Kidney (tissue), 22 donors: ENCODE measurements at places on chromosomes 2 and 18.
A peak's percentile ranks its signal among the peaks of the same experiment; 100 is the strongest.

DNA sequence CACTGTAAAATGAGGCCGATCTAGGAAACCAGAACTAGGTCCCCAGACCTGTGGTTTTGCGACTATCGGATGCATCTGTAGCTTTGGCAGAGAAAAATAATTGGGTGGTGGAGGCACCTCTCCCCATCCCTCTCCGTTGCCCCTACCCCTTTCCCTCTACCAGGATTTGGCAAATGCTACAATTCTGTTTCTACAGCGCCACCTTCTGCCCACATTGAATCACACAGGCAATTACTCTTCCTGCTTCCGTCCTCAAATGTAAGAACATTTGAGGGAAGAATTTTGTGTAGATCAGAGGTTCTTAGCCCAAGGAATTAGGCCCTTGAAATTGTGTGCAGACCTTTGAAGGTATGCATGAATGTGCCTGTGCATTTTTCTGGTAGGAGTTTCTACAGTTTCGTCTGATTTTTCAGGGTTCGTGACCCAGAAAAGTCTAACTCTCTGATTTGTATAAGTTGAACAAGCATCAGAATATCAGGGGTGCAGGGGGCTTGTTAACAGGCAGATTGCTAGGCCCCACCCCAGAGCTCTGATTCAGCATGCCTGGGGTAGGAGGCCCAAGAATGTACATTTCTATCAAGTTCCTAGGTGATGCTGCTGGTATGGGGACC is 11.2 kb downstream of the ATP6V1B1 start:
- DNase-seq: peak; percentile 78

DNA sequence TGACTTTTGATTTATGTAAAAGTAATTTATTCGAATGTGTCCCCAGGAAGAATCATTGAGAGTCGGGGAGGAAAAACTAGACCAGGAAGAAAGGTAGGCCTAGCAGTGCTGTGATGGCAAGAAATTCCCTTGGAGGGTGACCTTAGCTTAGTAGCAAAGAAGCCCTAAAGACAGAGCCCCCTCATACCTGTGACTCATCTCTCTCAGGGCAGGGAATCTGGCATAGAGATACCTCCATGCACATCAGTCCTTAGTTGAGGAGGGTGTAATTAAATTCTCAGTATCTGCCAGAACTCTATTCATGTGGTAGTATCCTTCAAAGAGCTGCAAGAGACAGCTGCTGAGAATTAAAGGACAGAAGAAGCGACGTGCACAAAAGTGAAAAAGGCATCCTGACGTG is 360.3 kb downstream of the FBXO15 start:
- DNase-seq: no peak

GRCh38 chr2:46200100-46200690 is 97.0 kb upstream of the EPAS1 start:
- no peak for DNase-seq

DNA sequence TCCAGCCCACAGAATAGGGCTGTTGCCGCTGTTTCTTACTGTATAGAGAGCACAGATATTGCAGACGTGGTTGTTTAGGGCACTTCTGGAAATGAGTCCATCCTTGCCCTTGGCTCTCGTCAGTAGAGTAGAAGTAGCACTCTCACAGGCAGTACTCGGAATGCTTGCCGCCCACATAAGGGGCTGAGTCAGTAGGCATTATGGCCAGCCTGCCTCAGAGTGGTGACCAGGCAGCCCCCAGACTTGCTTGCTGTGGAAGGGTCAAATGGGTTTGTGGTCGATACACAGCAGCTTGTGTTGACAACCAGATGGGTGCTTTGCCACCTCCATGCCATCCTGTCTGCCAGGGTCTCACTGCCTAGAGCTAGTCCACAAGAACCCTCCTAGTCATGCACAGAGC is 38.7 kb downstream of the PLEKHB2 start:
- no peak for DNase-seq

DNA sequence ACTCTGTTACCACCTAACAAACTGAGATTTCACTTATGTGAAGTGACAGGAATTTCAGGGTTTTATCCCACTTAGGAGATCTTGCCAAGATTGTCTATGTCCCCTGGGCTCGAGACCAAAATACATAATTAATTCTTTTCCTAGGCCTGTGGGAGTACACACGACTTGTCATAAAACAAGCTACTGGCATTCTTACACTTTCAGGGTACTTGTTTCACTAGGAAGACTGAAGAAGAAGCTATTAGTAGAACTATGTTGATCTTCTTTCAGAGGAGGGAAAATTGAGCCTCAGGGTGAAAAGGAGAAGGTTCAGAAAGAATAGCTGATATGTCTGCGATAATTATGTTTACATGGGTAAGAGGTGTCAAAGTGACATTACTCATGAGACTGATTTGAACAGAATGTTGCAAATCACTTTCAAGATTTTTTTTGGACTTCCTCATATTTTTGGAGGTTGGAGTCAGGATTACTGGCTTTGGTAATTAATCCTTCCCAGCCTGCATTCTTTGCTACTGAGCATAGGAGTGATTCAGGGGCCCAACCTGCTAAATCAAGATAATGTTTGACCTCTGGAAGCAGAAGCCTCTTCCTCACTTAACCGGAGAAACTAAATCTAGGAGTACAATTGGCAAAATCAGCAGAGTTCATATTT is 240.0 kb upstream of the NT5C1B start:
- DNase-seq: no peak

GRCh38 chr2:74212702-74213410 is 14.4 kb downstream of the MTHFD2 start:
- DNase-seq: no peak

GRCh38 chr2:54613794-54614257 is 109.6 kb upstream of the EML6 start:
- DNase-seq: no peak

- DNase-seq: peak; percentile 61
Observed at GRCh38 chr2:23423873-23424680, 39.1 kb downstream of the KLHL29 start.

GRCh38 chr2:105498281-105498846 is 99.5 kb upstream of the FHL2 start:
- no peak for DNase-seq

GRCh38 chr2:39865751-39866150 is 86.7 kb upstream of the THUMPD2 start:
- DNase-seq: no peak

- peak; percentile 77 for DNase-seq
Observed at GRCh38 chr2:26346454-26347053, at the start of gene ADGRF3. ADGRF3 (minus strand) TSS chr2:26346789; CDS start chr2:26346234, 555 bp downstream.

DNA sequence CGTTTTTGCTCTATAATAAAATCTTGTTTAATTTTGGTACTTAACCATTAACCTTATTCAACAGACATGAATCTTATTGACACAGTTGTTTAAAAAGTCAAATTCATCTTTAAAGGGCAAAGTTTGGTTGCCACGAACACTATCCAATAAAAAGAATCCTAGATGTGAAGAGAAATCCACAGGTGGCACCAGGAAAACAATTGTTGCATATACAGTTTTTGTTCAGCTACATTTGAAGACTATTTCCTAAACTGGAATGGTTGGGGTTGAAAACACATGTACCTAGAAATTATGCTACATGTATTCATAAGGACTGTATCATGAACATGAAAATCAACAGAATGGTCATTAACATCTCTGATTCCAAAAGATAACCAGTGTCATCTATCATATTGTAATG is 71.1 kb upstream of the GULP1 start:
- no peak for DNase-seq

DNA sequence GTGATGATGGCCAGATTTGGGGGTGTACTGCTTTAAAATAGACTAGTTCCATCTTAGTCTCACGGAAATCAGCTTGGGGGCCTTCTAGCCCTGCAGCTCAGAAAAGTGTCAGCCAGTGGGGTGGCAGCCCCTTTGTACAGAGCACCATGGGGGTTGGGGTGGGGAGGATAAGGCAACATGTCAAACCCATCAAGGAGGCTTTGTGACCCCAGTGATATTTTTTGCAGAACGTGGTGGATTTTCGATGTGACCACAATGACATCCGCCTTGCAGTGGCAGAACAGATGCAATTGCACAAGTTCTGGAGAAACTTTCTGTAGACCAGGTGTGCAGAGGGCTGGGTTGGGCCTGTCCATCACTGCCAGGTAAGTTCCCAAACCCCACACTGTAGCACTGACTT is 3.0 kb upstream of the CD8A start:
- DNase-seq: no peak

GRCh38 chr2:104873689-104874054 is 19.8 kb downstream of the POU3F3 start:
- no peak for DNase-seq

DNA sequence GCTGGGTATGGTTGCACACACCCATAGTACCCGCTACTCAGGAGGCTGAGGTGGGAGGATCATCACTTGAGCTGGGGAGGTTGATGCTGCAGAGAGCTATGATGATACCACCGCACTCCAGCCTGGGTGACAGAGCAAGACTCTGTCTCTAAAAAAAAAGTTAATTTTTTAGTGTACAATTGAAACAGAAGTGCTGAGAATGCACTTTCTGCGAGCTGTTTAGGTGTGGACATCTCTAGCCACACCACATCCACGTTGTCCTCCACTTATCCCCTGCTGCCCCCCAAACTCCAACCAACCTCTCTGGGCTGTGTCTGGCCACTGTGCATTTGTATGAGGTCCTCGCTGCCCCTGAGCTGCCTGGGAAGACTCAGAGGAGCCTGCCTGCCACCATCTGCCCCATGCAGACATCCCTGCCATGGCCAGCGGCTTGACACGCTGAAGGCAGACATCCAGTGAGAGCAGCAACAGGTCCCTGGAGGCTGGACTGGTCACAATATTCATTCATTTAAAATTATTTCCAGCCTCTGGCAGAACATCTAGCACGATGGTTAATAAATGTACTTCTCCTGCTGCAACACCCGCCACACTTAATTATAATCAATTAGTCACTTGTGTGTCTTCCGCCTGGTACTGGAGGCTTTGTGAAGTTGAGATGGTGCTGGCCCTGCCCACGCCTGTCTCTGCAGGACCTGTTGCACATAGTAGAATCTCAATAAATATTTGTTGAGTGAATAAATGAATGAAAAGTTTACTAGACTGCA is 3.7 kb upstream of the AFF3 start:
- DNase-seq: no peak

DNA sequence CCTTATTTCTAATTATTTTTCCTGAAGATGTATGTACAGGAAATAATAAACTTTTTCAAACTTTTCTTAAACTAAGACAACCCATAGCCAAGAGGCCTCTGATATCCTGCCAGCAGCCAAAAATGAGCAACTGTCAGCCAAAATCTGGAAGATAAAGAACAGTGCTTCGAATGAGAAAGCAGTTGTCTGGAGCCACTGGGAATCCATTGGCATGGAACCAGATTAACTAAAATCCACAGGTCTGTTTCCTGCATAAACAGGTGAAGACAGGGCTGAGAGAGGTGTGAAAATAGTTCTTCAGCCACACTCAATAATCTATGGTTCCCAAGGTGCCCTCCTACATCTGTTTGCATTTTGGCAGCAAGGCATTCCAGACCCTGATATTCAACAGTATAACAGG is 1076.7 kb upstream of the PIK3C3 start:
- no peak for DNase-seq

DNA sequence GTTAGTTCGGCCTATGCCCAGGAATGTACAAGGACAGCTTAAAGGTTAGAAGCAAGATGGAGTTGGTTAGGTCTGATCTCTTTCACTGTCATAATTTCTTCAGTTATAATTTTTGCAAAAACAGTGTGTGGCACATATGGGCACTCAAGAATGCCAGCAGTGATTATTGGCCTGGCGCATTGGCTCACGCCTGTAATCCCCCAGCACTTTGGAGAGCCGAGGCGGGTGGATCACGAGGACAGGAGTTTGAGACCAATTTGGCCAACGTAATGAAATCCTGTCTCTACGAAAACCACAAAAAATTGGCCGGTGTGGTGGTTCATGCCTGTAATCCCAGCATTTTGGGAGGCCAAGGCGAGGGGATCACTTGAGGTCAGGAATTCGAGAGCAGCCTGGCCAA is 75.7 kb upstream of the MSH2 start:
- no peak for DNase-seq

GRCh38 chr2:223100061-223100511 is 48.1 kb downstream of the KCNE4 start:
- peak; percentile 71 for DNase-seq

DNA sequence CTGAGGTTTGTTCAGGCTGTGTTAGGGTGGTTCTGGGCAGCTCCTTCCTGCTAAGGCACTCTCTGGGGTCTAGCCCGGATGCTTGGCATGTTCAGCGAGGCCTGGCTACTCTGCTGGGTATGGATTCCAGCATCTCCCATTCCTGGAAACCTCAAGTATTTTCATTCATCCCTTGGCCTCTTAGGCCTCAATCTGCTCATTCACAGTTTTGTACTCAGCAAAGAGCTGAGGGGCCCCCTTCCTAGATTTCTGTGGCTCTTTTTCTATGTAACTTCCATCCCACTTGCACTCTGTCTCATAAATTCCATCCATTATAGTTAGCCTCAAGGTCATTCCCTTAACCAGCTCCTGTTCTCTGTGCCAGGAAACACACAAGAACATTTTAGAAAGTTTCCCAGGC is 798.8 kb upstream of the HS6ST1 start:
- peak; percentile 72 for DNase-seq

- DNase-seq: no peak
Observed at GRCh38 chr2:40120026-40120425, 331.9 kb downstream of the SLC8A1 start.

DNA sequence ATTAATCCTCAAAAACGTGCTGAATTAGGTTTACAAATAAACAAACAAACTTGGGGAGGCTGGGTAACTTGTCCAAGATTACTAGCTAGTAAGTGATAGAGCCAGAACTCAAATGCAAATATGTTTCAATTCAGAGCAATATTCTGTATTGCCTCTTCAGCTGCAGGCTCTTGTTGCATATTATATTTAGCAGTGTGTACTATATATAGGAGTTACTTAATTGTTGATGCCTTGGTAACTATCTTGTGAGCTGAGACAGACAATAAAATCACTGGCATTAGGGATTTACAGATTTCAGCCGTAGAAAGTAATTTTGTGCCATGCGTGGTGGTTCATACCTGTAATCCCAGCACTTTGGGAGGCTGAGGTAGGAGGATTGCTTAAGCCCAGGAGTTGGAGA is 10.2 kb upstream of the ANKRD12 start:
- DNase-seq: no peak

GRCh38 chr2:71122387-71123298 is 7.4 kb downstream of the MCEE start:
- no peak for DNase-seq
